RWPE2 (cell line): ENCODE measurements at places on chromosomes 6 and 20.

DNA sequence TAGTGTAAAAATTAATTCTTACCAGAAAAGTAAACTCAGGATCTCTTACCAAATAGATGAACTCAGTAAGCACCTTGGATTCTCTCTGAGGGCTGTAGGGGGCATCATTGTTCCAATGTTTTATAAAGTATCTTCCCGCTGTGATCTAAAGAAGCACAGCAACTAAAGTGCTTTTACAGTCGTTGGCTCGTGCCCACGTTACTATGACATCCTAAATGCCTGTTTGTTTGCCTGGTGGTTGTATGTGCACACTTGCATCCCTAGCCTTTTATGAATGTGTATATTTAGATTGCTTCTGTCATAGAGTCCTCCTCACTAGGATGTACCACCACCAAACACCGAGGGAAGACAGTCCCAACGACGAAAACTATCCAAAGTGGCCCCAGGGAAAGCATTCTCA is 34.5 kb downstream of the SLX4IP start:
- DNase-seq: no peak

DNA sequence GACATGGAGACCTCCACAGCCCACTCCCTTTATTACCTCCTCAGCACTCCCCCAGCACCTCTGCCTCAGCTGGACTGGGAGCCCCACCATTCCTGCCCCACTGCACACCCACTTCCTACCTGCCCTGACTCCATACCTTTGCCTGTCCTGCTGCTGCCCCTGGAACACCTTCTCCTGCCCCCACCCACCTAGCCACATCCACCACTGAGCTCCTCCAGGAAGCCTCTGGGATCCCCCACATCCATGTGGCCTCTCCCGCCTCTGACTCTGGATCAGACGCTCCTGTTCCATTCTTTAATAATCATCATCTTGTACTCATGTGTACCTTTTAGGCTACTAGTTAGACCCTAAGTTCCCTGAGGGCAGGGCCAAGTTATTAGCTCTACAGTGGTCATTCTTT is 2.2 kb upstream of the SDCBP2 start:
- no peak for DNase-seq

- DNase-seq: no peak
Observed at GRCh38 chr20:13749811-13750210, 34.9 kb downstream of the ESF1 start.

- no peak for DNase-seq
Observed at GRCh38 chr6:56890683-56891429, 64.1 kb upstream of the BEND6 start.

- peak; percentile 38 for DNase-seq
Observed at GRCh38 chr20:37837924-37838323, 65.0 kb upstream of the VSTM2L start.

DNA sequence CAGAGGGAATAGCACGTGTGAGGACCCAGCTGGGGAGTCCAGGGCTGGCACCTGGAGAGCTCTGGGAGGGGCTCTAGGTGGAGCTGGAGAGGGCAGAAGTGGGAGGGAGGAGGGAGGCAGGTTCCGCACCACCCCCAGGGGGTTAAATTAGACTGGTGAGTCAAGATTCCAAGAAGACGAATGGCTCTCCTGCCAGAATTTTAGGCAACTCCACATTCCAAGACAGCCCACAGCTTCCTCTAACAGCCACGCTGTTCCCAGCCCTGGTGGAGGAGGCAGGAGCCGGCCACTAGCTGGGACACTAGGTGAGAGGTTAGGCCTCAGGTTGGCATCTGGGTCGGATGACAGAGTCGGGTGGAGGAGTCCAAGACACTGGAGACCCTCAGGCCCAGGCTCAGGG is 60.2 kb downstream of the TFAP2C start:
- DNase-seq: peak; percentile 89

GRCh38 chr20:986733-987355 is 15.3 kb downstream of the RSPO4 start:
- DNase-seq: no peak

DNA sequence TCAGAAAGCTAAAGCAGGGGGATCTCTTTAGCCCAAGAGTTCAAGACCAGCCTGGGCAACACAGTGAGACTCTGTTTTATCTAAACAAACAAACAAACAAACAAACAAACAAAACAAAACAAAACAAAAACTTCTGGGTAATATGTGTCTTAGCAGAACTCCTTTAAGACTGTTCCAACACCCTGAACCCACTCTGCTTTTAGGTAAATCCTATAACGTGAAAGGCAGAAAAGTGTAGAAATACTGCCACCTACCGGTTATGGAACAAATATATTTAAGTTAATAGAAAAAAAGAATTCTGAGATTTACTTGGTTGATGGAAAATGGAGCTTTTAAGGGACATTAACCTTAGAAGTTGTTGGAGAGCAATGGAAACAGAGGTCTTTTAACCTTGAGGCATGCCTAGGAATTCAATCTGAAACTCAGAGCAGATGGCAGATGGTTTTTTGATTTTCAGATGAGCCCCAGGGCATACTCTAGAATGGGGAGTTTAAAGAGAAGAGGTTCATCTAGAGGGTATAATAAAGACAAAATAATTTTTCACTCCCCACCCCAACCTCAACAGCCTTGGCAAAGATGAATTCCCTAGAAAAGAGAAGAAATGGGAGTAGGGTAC is 38.5 kb downstream of the SOD2 start:
- no peak for DNase-seq

DNA sequence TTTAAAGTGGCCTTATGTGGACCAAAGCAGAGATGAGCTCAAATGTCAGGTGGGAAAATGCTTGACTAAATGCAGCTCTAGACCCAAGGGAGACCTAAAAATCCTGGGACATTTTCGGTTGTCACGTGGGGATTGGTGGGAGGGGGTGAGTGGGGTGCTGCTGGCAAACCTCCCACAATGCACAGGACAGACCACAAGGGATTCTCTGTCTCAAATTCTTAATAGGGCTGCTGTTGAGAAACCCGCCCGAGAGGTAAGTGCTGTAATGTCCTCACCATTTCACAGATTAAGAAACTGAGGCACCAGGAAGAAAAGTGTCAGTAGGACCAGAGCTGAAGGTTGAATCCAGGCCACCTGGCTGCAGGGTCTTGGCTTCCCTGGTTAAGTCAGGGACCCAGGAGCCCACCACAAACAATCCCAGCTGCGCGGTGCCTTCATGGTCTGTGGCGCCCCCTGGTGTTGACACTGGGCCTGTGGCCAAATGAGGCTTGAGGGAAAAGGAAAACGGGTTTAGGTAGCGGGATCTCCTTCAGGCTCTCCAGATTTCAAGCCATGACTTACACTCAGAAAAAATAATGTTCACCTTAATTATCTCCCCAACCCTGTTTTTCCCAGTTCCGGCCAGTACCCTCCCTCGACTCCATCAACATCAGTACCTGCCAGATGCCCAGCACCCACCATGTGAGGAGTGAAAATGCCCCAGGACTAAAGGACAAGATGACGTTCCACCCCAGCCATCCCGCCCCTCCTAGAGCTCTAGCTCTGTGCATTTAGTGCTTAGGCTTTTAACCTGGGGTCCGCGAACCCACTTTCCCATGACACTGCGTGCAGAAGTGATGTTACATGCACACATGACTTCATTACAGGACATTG is 7.2 kb downstream of the HLA-G start:
- DNase-seq: no peak
